ENCODE measurements at places on chromosomes 7 and 10. TPM values are rescaled to one million over a fixed set of nuclear protein-coding genes. Genes with fewer than 3 reads are reported as not detected.
A peak's percentile ranks its signal among the peaks of the same experiment; 100 is the strongest.

DNA sequence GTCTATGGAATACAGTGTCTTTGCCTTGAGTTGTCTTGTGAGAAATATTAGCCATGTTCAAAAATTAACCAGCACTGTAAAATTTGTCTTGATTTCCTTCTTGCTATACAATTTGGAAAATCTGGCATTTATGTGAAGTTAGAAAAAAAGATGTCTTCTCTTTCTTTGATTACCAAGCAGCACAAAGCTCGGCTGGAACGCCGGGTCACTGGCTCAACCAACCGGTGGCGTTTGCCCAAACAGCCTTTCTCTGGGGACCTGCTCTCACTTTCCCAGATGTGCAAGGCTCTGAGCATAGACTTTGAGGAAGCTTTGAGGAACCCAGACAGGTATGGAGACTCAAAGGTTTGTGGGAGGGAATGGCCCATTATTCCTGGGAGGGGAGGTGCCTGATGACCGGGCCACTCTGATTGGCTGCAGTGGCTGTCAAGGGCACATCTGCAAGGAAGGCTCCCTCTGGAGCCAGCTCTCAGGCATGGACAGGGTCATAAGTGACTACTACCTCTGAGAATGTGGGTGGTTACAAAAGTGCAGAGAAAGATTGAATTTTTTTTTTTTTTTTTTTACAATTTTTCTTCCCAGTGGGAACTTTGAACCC, 5.6 kb downstream of the BTBD16 start:
- no peak for DNase-seq

HACD1 gene
- 96.9 TPM for polyA plus RNA-seq

GRCh38 chr10:20446561-20447193, 450.4 kb downstream of the NEBL start:
- peak; percentile 80 for DNase-seq

TSPAN33 gene
- polyA plus RNA-seq: 43.8 TPM
